ENCODE measurements at places on chromosomes 2 and 18. TPM values are rescaled to one million over a fixed set of nuclear protein-coding genes. Genes with fewer than 3 reads are reported as not detected.

- DNase-seq, result no peak
Measured at GRCh38 chr2:164812378-164812777, 29.2 kb downstream of the COBLL1 start.

Gene PLB1
- 5.5 TPM for total RNA-seq

DNA sequence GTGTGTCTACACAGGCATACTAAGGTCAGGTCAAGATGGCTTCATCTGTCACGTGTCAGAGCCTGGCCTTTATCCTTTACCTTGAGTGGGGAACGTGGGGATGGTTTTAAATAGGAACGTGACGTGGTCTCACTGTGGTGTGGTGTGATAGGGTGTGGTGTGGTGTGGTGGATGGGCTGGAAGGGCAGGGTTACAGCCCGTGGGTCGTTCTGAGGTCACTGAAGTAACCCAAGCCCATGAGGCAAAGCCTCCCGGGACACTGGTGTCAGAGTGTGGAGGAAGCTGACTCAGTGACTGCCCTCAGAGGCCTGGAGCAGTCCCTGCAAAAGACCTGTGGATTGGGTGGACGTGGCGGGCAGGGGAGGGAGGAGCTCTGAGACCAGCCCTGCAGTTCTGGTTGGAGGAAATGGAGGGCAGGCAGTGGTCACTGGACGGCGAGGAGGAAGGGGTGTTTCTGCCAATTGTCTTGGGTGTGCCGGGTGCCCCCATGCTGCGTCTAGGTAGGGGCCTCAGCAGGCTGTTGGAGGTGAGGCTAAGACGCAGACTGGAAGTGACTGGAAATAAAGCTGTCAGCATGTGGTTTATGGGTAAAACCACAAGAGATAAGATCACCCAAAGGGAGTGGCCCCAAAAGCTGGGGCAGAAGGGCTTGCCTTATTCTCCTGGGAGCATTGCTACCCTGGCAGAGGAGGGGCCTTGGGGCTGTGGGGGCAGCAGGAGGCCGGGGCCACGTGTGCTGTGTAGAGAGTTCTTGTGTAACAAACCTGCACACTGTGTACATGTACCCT, 84.8 kb downstream of the SH3RF3 start:
- peak; percentile 57 for DNase-seq

Gene SCYGR3
- not detected for total RNA-seq

DNA sequence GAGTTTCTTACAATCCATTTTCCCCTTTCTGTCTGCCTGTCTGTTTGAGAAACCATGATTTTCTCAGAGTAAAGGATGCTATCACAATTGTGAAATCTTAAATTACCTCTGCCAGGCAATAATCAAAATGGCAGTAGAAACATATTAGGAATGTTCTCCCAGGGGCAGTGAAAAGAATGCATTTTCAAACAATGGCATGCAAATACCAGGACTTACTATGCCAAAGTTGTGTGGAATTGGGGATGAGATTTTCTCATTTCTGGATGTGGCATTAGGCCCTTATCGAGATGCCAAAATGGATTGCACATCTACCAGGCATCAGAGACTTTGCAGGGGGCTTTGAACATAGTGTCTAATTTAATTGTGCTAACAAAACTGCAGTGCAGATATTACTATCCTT, 821.4 kb downstream of the RNF144A start:
- no peak for DNase-seq

DNA sequence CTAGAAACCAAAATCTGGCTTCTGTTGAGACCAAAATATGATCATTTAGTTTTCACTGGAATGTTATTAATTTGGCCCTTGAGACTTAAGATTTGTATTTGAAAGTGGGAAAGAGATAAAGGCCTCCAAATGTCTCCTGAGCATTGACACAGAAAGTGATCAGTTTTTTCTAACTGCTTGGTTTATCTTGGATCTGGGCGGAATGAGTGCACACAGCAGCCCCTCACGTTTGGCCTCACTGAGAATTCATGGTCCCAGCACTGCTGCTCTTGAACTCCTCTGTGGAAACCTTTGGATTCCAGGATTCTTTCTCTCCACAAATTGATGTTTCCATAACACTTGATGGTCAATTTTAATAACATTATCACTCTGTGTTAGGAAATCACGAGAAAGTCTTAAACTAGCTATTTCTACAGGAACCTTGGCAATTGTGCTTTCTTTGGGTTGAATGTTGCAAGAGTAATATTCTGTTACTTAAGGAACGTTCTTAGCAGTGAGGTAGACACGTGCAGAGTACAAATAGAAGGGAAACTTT, 180.3 kb upstream of the BCL2L11 start:
- no peak for DNase-seq

GRCh38 chr2:197786010-197786877, 1.1 kb upstream of the BOLL start:
- peak; percentile 59 for DNase-seq

Gene MBOAT2
- 36.5 TPM for total RNA-seq

DNA sequence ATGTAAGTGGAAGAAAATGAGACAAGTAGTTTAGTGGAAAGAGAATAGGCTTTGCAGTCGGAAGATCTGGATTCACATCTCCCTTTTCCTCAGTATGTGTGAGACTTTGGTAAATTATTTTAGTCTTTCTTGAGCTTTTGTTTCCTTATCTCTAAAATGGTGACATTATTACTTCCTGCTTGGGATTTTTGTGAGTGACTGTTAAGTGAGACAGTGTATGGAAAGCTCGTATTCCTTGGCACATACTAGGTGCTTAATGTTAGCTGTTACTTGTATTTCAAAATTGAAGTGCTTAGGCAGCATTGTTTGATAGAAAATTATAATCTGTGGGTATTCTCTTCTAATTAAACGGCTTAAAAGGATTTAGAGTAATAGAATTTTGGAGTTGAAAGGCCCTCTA, 2.0 kb downstream of the ZNF638 start:
- DNase-seq, result no peak

Gene KIF5C
- 0.47 TPM for total RNA-seq

Gene CENPA
- 1.7 TPM for total RNA-seq

Gene LHCGR
- 0.30 TPM for total RNA-seq

Gene FBXO41
- total RNA-seq, result 2.9 TPM

Gene POLE4
- total RNA-seq, result 65.4 TPM

Gene KHK
- 5.1 TPM for total RNA-seq

DNA sequence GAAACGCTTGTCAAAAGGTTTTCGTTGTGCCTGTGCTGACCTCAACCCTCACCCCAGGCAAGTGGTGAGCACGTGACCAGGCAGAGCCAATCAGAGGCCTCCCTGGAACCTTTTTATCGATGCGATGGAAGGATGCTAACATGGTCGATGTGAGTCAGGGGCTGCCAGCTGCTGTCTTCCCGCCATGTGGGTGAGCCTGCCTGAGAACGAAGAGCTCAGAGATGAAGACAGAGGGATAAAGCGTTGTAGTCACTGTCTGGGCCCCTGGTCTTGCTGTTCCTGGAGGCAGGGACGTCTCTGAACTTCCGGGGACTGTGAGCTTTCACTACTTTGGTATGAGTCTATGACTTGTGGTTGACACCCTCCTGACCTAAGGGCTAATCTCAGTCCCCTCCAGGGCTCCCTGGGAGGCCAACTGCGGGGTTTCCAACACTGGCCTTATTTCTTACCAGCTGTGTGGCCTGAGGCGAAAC, 18.6 kb downstream of the DNMT3A start:
- no peak for DNase-seq

Gene ARHGAP28
- 13.1 TPM for total RNA-seq

DNA sequence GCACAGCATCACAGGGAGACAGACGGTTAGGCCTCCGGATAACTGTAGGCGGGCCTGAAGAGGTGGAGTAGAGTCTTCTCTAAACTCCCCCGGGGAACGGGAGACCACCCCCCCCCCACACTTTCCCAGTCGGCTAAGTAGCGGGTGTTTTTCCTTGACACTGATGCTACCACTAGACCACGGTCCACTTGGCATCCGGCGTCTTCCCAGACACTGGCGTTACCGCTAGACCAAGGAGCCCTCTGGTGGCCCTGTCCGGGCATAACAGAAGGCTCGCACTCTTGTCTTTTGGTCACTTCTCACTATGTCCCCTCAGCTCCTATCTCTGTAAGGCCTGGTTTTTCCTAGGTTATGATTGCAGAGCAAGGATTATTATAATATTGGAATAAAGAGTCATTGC, 25.7 kb upstream of the NCL start:
- DNase-seq, result no peak

DNA sequence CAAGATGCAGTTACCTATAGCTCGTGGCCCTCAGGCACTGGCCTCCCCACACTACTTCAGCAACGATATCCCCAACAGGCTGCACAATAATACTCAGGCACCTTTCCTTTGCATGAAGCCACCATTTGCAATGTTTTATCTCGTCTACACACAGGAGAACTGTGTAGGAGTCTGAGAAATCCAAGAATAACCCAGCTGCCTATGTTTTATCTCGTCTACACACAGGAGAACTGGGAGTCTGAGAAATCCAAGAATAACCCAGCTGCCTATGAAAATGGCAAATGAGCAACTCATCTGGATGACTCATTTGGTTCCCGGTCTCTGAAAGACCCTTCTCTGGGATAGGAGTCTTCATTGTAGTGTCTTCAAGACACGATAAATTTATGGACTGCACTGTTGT, 18.3 kb upstream of the LNPK start:
- no peak for DNase-seq

Gene FOXD4L1
- 0.62 TPM for total RNA-seq

DNA sequence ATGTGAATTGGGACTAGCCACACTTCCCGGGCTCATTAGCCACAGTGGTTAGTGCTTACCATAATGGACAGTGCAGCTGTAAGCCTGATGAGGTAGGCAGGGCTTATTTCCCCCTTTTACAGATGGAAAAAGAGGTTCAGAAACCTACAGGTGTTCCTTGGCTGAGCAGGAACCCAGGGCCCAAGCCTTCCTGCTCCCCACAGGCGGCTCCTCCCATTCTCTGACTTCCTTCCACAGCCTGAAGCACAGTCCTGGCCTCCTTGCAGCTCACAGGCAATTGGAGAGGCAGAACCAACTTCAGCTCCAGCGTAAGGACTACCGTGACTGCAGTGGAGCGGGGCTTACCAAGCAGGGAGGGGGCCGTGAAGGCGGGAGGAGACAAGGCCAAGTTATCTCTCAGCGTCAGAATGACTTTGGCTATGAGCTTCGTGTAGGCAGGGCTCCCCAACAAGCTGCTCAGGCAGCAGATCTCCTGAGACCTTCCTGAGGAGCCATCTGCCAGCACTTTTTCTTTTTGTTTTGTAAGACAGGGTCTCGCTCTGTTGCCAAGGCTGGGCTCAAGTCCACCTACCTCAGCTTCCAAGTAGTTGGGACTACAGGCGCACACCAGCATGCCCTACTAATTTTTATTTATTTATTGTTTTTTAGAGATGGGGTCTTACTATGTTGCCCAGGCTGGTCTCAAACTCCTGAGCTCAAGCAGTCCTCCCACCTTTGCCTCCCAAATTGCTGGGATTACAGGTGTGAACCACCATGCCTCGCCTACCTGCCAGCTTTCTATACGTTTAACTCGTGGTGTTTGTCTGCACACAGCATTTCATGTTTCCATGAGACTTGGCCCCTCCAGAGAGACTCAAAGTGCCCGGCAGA, 34.2 kb upstream of the NT5DC4 start:
- no peak for DNase-seq

Gene TUBA3E
- total RNA-seq, result not detected

GRCh38 chr2:7097353-7097895, 180.2 kb downstream of the RNF144A start:
- peak; percentile 84 for DNase-seq

DNA sequence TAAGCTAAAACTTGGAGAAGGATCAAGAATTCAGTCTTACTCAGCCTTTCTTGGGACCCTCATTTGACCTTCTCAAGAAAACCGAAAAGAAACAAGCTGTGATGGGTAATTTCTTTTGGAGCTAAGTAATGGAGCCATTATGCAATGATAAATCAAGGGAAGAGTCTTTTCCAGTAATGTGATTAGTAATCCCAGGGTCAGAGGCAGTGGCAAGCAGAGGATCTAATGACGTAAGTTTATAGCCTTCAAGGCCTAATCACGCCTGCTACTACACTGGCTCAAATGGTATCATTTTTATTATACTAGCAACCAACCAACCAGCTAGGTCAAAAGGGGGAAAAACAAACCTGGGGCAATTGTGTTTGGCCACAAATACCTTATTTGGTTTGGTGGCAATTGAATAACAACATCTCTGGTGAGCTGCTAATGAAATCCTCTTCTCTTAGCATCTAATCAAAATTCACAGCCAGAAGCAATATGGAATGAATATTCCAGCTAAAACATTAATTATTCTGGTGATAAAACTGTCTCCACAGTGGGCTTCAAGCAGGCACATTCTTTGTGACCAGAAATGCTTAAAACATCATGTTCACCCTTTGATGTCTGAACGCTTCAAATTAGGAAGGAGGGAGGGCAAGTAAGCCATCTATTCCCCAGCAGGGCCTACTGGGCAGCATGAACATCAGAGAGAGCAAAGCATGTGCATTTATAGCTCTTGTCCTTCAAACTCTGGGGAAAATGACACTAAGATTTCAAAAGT, 114.9 kb upstream of the SULT1C3 start:
- DNase-seq, result no peak

DNA sequence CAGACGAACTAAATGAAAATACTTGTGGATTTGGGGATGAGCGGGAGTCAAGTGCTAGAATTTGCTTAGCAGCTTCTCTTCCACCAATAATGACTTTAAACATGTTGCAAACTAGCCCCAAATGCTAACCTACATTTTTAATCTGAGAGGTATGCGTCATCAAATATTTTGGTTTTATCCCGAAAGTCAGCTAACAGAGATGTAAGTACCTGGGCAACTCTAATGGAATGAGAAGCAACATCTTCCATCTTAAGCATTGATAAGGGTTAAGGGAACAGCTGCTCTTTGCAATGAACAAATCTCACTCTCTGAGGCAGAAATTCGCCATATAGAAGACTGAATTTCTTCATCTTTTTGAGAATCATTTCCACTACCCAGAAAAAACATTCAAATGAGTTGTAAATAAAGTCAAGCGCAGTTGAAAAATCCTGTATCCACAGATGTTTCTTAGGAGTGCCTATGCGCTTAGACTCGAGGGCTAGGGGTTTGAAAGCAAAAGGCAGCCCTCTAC, 926 bp upstream of the YPEL5 start:
- no peak for DNase-seq

Gene COL6A3
- total RNA-seq, result 114 TPM

DNA sequence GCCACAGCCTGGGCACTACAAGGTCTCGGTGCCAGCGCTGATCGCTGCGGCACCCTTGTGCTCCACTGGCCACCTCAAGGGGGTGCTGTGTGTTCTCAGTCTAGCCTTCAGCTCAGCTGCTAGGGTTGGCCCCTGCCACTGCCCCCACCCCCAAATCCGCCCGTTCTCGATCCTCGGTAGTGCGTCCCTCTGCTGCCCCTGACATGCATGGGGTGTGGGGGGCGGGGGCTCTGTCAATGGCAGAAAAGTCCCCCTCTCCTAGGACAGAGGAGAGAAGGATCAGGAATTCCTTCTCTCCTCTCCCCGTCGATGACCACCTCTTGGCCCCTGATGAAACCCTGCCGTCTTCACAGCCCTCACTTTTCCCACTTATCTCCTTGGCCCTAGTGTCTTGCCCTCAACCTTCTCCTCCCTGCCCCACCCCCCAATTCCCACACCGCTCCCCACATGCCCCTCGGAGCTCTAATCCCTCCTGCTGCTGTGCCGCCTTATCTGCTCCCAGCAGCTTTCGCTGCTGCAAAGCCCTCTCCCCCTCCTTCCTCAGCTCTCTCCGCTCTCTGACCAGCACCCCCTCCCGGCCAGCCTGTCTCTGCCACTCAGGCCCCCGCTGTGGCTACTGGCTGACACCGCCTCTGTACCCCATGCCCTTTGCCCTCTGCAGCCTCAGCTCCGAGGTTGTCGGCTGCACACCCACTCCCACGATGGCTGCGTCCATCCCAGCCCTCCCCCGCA, 4.3 kb upstream of the ASIC4 start:
- DNase-seq, result no peak
